ENCODE measurements at places on chromosomes 6 and 20.

GRCh38 chr6:28693033-28693750 lies 167.5 kb downstream of the GPX5 start:
- no peaks in the 10 kb centered on the region for H3K36me3 ChIP-seq
- peak overlapping the region; percentile 41 for H3K4me3 ChIP-seq
- peaks cover 76% of the 10 kb centered on the region for H3K27me3 ChIP-seq
- peak; percentile 20 for DNase-seq
- no peak overlapping the region for H3K27ac ChIP-seq
- peaks cover 6% of the 10 kb centered on the region for H3K4me1 ChIP-seq

GRCh38 chr6:24448396-24448795 lies 41.0 kb downstream of the GPLD1 start:
- no peaks in the 10 kb centered on the region for H3K36me3 ChIP-seq
- no peak overlapping the region for H3K27ac ChIP-seq
- H3K4me1 ChIP-seq = no peaks in the 10 kb centered on the region
- H3K4me3 ChIP-seq = no peak overlapping the region
- no peaks in the 10 kb centered on the region for H3K27me3 ChIP-seq

- no peaks in the 10 kb centered on the region for H3K27me3 ChIP-seq
- no peak for DNase-seq
- H3K27ac ChIP-seq = no peak overlapping the region
- no peaks in the 10 kb centered on the region for H3K4me1 ChIP-seq
- no peak overlapping the region for H3K4me3 ChIP-seq
Measured at GRCh38 chr6:650098-650497, 6.8 kb downstream of the HUS1B start.

DNA sequence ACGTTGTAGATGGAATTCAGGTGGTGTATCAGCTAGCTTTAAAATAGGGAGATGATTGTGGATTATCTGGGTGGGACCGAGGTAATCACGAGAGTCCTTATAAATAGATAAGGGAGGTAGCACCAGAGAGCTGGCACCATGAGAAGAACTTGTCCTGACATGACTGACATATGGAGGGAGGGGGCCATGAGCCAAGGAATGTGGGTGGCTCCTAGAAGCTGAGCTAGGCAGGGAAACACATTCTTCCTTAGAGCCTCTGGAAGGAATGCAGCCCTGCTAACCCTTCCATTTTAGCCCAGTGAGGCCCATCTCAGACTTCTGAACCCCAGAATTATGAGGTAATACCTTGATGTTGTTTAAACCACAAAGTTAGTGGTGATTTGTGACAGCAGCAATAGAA lies 321.1 kb upstream of the SULF2 start:
- DNase-seq = no peak
- no peak overlapping the region for H3K27ac ChIP-seq
- H3K4me1 ChIP-seq = no peaks in the 10 kb centered on the region

DNA sequence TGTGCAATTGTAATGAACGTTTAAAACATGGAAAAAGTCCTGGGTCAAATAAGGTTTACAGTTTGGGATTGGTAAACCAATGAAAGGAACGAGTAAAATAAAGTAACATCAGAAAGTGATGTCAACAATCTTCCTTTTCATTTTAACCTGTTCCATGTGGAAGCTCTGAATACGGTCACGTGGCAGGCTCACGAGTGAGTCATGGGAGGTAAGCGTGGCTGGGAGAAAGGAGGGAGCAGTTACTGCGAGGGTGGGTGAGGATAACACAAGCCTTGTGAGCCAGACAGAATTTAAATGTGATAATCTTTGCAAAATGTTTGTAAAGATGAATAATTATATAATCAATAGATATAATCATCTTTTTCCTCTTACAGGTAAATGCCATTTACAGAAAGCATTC lies 171.3 kb upstream of the HDAC2 start:
- H3K4me1 ChIP-seq = peaks cover 8% of the 10 kb centered on the region
- no peaks in the 10 kb centered on the region for H3K36me3 ChIP-seq
- H3K27me3 ChIP-seq = no peaks in the 10 kb centered on the region
- no peak for DNase-seq

DNA sequence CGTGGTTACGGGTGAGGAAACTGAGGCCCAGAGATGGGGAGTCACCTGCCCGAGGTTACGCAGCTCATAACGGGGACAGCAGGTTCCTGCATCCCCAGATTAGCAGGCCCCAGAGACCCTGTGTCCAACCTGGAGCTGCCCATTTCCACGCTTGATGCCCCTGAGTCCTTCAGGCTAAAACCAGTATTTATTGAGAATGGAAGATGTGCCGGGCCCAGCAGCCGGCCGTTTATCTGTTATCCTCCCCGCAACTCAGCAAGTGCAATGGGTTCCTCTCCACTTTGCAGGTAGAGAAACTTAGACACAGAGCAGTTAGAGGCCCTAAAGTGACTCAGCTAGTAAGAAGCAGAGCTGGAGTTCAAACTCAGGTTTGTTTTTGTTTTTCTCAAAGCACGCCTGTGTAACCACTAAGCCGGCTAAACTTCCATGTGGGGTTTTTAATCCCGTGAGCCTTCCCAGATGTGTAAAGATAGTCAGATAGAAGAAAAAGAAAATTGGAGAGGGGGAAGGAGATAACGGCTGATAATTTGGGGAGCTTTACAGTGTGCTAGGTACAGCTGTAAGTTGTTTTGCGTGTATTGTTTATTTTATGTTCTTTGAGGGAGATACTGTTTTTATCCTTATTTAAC lies 775 bp downstream of the PFDN4 start:
- H3K27me3 ChIP-seq = no peaks in the 10 kb centered on the region
- peak; percentile 38 for DNase-seq
- H3K4me1 ChIP-seq = peaks cover 11% of the 10 kb centered on the region
- H3K36me3 ChIP-seq = no peaks in the 10 kb centered on the region

DNA sequence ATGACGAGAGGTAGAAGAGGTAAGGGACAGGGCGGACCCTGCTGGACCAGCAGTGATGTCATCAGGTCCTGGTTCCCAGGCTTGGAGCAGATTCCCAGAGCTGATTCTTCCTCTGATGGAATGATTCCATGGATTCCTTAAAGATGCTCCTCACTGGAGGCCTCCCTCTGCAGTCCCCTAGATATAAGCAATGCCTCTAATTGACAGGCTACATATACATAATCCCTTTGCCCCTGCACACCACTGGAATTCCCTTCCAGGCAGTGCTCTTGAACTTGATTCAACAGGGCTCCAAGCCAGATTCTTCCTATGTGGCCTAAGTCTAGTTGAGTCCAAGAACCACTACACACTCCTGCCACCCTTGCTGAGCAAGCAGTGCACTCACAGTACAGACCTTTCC lies 52.3 kb upstream of the L3MBTL3 start:
- no peaks in the 10 kb centered on the region for H3K36me3 ChIP-seq
- no peak overlapping the region for H3K27ac ChIP-seq
- no peaks in the 10 kb centered on the region for H3K27me3 ChIP-seq
- DNase-seq = no peak

GRCh38 chr6:56821005-56821432 lies 133.9 kb upstream of the BEND6 start:
- peaks cover 20% of the 10 kb centered on the region for H3K4me1 ChIP-seq
- H3K27me3 ChIP-seq = no peaks in the 10 kb centered on the region
- no peak overlapping the region for H3K27ac ChIP-seq
- H3K4me3 ChIP-seq = no peak overlapping the region

GRCh38 chr6:120147071-120147871 lies 797.7 kb upstream of the MAN1A1 start:
- H3K27me3 ChIP-seq = no peaks in the 10 kb centered on the region
- no peaks in the 10 kb centered on the region for H3K4me1 ChIP-seq
- no peak overlapping the region for H3K27ac ChIP-seq
- no peak overlapping the region for H3K4me3 ChIP-seq
- DNase-seq = no peak
- no peaks in the 10 kb centered on the region for H3K36me3 ChIP-seq
